ENCODE measurements at places on chromosomes 1 and 21.

DNA sequence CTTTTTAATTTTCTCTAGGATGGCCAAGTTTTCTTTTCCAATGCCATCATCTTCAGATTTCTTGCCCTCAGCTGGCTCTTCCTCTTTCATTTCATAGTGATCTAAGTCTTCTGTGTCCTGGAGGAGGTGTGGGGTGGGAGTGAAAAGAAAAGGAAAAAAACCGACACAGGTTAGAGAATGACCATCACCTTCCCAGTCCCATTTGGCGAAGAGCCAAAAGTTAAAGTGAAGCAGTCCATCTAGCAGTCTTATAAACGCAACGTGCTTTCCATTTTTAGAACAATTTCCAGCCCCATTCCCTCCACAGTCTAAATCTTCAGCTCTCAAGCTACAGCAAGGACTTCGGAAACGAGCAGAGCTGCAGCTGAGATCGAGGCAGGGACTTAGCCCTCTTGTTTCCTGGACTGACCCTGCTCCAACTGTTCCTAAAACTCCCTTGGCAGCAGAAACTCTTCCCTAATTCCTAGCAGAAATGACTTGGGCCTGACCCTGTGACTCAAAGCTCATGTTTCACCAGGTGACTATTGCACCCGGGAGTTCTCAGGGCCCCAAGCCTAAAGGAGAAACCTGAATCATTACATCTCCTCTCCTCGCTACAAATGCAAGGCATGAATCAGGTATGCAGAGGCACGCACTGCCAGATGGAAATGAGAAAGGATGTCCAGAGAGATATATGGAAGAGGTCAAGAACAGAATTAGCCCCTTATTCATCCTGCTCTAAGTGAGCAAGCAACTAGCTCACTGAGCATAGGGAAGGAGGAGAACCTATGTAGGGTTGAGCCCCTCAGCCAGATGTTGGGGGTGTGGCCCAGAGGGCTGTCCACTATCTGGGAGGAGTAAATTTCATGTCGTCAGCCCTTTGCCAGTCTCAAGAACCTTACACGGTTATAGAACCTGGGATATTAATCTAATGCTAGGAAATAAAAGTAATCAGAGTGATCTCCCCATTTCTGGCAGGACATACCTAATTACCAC, 5.1 kb downstream of the UBE2Q1 start:
- DNase-seq: no peak

GRCh38 chr1:32329931-32330466, 6.0 kb downstream of the MARCKSL1 start:
- DNase-seq: no peak

GRCh38 chr1:239765163-239765562, 326.5 kb upstream of the FMN2 start:
- DNase-seq: no peak

GRCh38 chr1:175128523-175128922, 60.9 kb downstream of the TNN start:
- DNase-seq: no peak

- no peak for DNase-seq
Observed at GRCh38 chr1:210092366-210092765, 140.2 kb upstream of the SERTAD4 start.

DNA sequence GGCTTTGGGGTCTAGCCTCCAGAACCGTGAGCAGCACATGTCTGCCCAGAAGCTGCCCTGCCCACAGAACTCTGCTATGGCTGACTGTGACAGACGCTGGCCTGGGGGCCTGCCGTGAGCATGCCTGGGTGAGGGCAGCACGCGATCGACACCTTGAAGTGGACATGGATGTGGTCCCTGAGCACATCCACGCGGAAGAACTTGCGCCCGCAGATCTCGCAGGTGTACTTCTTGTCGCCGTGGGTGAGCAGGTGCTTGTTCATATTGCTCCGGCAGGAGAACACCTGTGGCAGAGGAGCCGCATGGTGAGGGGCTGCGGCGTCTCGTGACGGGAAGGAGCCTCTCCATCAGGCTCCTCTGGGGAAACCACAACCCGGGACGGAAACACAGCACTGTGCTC, 56.0 kb downstream of the PRDM15 start:
- DNase-seq: no peak

GRCh38 chr1:72296501-72296900, 14.2 kb upstream of the NEGR1 start:
- DNase-seq: no peak

- DNase-seq: no peak
Observed at GRCh38 chr21:17660452-17660851, 47.8 kb upstream of the BTG3 start.

All from stimulated activated CD4-positive, alpha-beta T cell treated with anti-CD3 and anti-CD28 coated beads, Interleukin-15, amount 100 ng/mL, for 48 hours (primary cell).